ENCODE measurements at places on chromosomes 11 and 22.

DNA sequence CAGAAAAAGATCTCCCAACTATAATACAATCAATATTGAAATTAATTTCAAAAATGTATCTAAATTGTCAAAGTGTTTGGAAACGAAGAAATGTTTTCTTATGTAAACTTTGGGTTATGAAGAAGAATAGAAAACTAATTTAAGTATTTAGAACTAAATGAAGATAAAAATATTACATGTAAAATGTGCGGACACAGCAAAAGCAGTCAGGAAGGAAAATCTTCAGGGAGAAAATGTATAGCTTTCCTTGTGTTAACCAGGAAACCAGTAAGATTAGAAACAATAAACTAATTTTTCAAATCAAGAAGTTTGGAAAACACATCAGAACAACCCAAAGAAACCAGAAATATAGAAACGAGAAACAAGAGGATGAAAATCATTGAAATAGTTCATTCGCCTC is 466.5 kb downstream of the BRD1 start:
- no peak for DNase-seq
- H3K4me1 ChIP-seq: no peaks in the 10 kb centered on the region
- H3K27ac ChIP-seq: no peak overlapping the region
- H3K36me3 ChIP-seq: no peaks in the 10 kb centered on the region

- H3K36me3 ChIP-seq: no peaks in the 10 kb centered on the region
- no peaks in the 10 kb centered on the region for H3K27me3 ChIP-seq
- DNase-seq: peak; percentile 84
- peak overlapping the region; percentile 73 for H3K4me3 ChIP-seq
- no peaks in the 10 kb centered on the region for H3K4me1 ChIP-seq
Measured at GRCh38 chr11:62602141-62603071, 741 bp upstream of the MTA2 start.

- H3K4me1 ChIP-seq: no peaks in the 10 kb centered on the region
- no peak overlapping the region for H3K4me3 ChIP-seq
- no peaks in the 10 kb centered on the region for H3K27me3 ChIP-seq
- H3K27ac ChIP-seq: no peak overlapping the region
Measured at GRCh38 chr11:69948256-69949141, 129.3 kb upstream of the FGF3 start.

DNA sequence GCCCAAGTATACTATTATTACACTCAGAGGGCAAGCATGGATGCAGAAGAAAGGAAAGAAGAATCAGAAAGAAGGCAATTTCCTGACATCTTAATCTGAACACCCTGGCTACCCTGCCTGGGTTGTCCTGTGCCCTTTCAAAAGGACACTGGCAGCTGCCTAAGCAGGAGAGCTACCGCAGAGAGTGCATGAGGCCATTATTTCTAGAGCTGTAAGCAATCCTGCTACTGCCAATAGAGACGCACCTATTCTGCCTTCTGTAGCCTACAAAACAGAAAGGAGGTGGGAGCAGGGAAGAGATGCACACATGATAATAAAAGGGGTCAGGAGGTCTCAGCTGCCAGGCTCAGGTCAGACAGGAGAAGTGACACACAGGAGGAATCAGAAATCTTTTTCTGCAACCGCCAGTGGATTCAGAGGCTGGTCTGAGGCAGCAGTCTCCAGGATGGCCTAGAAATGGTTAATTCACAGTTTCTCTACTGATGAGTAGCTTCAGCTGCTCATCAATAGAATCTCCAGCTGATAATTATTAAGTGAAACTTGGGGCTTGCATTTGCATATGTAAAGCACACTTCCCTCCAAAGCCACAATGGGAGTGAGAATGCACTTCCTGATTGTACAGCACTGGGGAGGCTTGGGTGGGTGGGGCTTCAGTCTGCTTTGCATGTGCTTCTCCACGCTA is 253.9 kb downstream of the LARGE1 start:
- DNase-seq: no peak
- H3K27ac ChIP-seq: no peak overlapping the region
- no peaks in the 10 kb centered on the region for H3K27me3 ChIP-seq
- no peak overlapping the region for H3K4me3 ChIP-seq
- peaks cover 2% of the 10 kb centered on the region for H3K4me1 ChIP-seq

DNA sequence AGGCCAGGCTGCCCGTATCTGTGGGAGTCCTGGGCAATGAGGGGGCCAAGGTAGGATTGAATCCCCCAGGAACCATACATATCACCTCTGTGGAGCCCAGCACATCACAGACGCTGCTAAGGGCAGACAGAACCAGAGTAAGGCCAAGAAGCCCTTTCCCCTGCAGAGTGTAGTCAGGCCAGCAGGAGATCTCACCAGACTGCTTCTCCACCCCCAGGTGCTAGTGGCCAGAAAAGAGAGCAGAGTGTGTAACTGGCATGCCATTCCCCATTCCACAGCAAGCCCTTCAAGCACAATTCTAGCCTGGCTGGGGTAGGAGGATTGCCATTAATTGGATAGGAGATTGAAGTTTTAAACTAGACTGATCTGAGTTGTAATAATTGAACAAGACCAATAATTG is 28.0 kb upstream of the FCHSD2 start:
- H3K27ac ChIP-seq: no peak overlapping the region
- no peak for DNase-seq
- H3K4me1 ChIP-seq: no peaks in the 10 kb centered on the region

DNA sequence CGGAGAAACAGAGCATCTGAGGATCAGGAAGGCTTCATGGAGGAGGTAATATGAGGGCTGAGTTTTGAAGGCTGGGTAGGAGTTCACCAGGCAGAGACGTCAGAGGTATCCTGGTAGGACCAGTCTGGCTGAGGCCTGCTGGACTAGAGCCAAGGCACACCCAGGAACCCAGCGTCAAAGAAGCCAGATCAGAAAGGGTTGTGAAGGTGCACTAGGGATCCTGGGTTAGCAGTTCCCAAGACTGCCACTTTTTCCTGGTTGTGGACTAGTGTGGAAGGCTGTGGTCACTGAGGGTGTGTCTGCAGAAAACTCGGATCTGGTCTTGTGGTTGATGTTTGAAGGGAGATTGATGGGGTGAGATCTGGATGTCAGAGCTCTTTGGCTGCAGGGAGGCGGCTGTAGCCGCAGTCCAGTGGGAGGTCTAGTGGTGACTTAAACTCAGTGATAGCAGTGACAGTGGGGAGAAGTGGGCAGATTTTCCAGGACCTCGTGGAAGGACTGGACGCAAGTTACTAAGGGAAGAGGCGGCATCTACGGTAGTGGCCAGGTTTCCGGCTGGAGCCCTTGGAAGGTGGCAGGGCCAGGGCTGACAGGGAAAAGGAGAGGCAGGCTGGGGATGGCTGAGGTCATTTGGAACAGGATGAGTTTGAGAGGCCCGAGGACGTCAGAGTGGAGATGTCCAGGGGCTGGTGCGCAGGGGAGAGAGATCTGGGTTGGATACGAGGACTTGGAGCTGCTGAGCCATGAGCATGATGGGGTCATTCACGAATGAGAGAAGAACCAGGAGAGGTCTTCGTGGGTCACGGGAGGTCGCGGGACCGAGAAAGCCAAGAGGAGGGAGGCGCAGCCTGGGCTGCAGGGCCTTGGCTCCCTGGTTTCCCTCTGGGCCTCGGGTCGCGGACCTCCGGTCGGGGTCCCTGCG is 10.9 kb downstream of the RELA start:
- H3K36me3 ChIP-seq: peaks cover 3% of the 10 kb centered on the region
- peak overlapping the region; percentile 34 for H3K4me3 ChIP-seq
- no peaks in the 10 kb centered on the region for H3K27me3 ChIP-seq
- no peaks in the 10 kb centered on the region for H3K4me1 ChIP-seq
- DNase-seq: peak; percentile 51

DNA sequence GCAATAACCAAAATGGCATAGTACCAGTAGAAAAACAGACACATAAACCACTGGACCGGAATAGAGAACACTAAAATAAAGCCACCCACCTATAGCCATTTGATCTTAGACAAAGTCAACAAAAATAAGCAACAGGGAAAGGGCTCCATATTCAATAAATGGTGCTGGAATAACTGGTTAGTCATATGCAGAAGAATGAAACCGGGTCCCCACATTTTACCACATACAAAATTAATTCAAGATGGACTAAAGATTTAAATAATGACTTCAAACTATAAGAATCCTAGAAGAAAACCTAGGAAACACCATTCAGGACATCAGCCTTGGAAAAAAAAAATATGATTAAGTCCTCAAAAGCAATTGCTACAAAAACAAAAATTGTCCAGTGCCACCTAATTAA is 30.1 kb upstream of the NOX4 start:
- no peaks in the 10 kb centered on the region for H3K36me3 ChIP-seq
- no peaks in the 10 kb centered on the region for H3K27me3 ChIP-seq
- H3K4me3 ChIP-seq: no peak overlapping the region
- DNase-seq: no peak
- peaks cover 2% of the 10 kb centered on the region for H3K4me1 ChIP-seq

DNA sequence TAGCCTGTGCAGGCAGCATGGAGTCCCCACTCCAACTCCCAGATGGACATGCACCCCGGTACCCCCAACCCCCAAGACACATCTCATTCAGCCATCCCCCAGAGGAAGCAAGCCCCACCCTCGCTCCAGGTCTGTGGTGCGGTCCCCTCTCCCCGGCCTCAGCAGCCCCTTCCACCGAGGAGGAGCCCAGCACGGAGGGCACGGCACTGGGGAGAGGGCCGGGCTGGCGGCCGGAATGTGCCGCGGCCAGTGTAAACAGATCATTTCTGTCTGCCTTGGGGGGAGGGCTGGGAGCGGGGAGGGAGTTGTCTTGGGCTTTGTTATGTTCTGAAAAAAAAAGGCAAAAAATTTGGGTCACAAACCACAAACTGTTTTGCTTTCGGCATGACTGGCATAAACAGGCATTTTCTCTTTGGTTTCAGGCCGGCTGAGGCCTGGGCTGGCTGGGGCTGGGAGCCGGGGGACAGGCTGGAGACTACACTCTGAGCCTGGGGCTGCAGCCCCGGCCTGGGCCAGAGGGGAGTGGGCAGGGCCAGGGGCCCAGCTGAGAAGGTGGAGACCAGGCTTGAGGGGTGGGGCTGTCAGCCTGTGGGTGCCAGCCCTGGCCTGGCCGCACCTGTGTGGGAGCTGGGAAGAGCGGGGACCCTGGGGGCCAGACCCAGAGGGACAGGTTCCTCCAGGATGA is 16.8 kb downstream of the IGF2 start:
- no peaks in the 10 kb centered on the region for H3K27me3 ChIP-seq
- no peaks in the 10 kb centered on the region for H3K36me3 ChIP-seq
- DNase-seq: peak; percentile 60
- H3K4me1 ChIP-seq: no peaks in the 10 kb centered on the region
- no peak overlapping the region for H3K27ac ChIP-seq
- no peak overlapping the region for H3K4me3 ChIP-seq

DNA sequence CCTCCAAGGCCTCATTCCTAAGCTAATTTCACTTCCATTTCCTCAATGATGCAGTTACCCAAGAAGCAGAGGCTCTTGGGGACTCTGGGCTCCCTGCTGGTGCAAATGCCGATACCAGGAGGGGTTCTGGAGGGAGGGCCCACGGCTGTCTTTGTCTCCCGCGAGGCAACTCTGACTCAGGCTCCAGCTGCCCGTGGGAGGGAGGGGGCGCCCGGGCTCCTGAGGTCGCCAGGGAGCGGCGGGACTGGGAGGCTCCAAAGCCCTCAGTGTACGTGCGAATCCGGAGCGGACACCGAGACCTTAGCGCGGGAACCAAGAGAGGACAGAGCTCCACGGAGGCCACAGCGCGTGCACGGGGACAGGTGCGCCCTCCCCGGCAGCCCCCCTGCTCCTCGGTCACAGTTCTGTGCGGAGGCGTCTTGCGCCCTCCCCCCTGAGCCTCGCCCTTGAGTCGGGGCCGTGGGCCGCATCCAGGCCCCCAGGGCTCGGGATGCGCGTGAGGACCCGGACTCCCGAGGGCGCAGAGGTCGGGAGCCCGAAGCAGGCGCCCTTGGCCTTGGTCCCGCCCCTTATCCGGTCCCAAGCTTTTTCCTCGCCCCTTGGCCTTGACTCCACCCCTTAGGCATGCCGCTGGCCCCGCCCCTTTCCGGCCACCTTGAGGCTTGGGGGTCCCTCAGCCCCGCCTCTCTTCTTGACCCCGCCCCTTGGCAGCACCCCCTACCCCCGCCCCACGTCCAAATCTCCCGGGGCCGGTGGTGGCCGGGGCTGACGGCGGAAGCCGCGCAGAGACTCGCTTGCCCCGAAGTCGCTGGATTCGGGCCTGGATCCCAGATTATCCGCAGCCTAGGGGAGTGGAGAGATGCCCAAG is 4.7 kb upstream of the SHISA8 start:
- no peaks in the 10 kb centered on the region for H3K4me1 ChIP-seq
- DNase-seq: peak; percentile 72
- H3K27me3 ChIP-seq: no peaks in the 10 kb centered on the region
- no peaks in the 10 kb centered on the region for H3K36me3 ChIP-seq
- peak overlapping the region; percentile 50 for H3K4me3 ChIP-seq

DNA sequence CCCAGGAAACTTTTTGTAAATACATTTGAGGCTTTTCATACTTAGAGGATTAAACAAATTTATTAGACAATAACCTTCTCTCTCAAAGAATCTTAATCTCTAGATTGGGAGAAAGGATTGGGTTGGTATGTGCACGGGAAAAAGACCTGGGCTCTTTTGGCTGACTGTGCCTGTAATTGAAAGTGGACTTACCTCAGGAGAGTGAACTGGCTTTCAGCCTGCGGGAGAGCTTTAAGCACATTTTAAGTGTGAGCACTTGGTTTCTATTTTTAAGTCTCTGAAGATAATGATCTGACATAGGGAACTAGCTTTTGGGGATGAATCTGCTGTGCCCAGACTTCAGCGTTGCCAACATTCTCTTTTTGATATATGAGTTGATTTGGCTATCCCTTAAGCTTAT is 35.8 kb downstream of the UVRAG start:
- no peaks in the 10 kb centered on the region for H3K36me3 ChIP-seq
- H3K4me1 ChIP-seq: no peaks in the 10 kb centered on the region
- no peak overlapping the region for H3K4me3 ChIP-seq
- H3K27me3 ChIP-seq: no peaks in the 10 kb centered on the region

DNA sequence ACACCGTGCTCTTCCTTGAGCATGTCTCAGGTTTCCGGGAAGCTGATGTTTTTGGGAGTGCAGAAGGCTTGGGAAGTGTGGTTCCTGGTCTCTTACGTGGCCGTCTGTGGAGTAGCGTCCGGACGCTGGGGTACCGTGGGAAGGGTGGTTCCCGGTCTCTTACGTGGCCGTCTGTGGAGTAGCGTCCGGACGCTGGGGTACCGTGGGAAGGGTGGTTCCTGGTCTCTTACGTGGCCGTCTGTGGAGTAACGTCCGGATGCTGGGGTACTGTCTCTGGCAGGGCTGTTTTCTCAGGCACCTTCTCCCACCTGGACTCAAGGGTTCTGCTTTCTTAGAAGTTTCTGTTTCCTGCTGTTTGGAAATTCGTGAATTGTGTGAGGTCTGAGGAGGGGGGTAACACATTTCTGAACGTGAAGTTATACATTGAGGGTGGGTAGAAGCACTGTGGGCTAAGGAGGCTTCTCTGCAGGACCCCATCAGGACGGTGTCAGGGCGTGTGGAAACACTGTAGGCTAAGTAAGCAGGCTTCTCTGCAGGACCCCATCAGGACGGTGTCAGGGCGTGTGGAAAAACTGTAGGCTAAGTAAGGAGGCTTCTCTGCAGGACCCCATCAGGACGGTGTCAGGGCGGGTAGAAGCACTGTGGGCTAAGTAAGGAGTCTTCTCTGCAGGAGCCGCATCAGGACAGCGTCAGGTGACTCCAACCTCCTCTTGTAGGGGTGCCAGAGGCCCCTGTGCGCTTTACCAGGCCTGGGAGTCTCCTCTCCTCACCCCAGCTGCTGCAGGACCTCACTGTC is 5.3 kb upstream of the IFITM3 start:
- H3K27ac ChIP-seq: no peak overlapping the region
- H3K27me3 ChIP-seq: no peaks in the 10 kb centered on the region
- no peak for DNase-seq
- no peaks in the 10 kb centered on the region for H3K36me3 ChIP-seq
